ENCODE measurements at places on chromosomes 4 and X. TPM values are rescaled to one million over a fixed set of nuclear protein-coding genes. Genes with fewer than 3 reads are reported as not detected.

Gene GAGE12J
- total RNA-seq = not detected

Gene SGMS2
- total RNA-seq = 91.5 TPM

Gene PNCK
- not detected for total RNA-seq

Gene TGIF2LX
- total RNA-seq = not detected

Gene LPAR4
- not detected for total RNA-seq

Gene CLOCK
- 28.4 TPM for total RNA-seq
